ENCODE measurements at places on chromosomes 6 and 20. TPM values are rescaled to one million over a fixed set of nuclear protein-coding genes. Genes with fewer than 3 reads are reported as not detected.

Gene HLA-DOA
- 70.0 TPM for total RNA-seq

- no peak overlapping the region for H3K4me3 ChIP-seq
- DNase-seq: no peak
- no peaks in the 10 kb centered on the region for H3K36me3 ChIP-seq
- H3K27ac ChIP-seq: no peak overlapping the region
- H3K27me3 ChIP-seq: no peaks in the 10 kb centered on the region
Measured at GRCh38 chr6:93210908-93211307, 208.5 kb downstream of the EPHA7 start.

- peaks cover 100% of the 10 kb centered on the region for H3K4me1 ChIP-seq
- H3K36me3 ChIP-seq: no peaks in the 10 kb centered on the region
- H3K27ac ChIP-seq: peak overlapping the region; percentile 100
- H3K27me3 ChIP-seq: no peaks in the 10 kb centered on the region
- peak; percentile 91 for DNase-seq
- H3K4me3 ChIP-seq: peak overlapping the region; percentile 20
Measured at GRCh38 chr20:57473246-57474048, 51.5 kb downstream of the CTCFL start.

- no peaks in the 10 kb centered on the region for H3K36me3 ChIP-seq
- no peak within 1 kb of the TSS for H3K4me3 ChIP-seq
- no peaks in the 10 kb centered on the region for H3K27me3 ChIP-seq
- DNase-seq: no peak
- H3K4me1 ChIP-seq: peaks cover 5% of the 10 kb centered on the region
- H3K27ac ChIP-seq: no peak within 1 kb of the TSS
Measured at GRCh38 chr20:46894579-46894958, at the start of gene EYA2. EYA2 (plus strand) TSS chr20:46894843; CDS start chr20:46990011, 95,168 bp downstream.

- H3K27ac ChIP-seq: no peak overlapping the region
- H3K4me3 ChIP-seq: peak overlapping the region; percentile 67
- peaks cover 11% of the 10 kb centered on the region for H3K4me1 ChIP-seq
- no peaks in the 10 kb centered on the region for H3K36me3 ChIP-seq
Measured at GRCh38 chr6:73388800-73389512, 5.7 kb upstream of the DDX43 start.

Data from Karpas-422 (cell line).